HCT116 (cell line): ENCODE measurements at places on chromosomes 2 and 18.

GRCh38 chr2:132522901-132523300 is 106.3 kb downstream of the GPR39 start:
- no peak for DNase-seq

- DNase-seq: no peak
These were observed 3.7 kb upstream of the SPR start for GRCh38 chr2:72883356-72883962.

DNA sequence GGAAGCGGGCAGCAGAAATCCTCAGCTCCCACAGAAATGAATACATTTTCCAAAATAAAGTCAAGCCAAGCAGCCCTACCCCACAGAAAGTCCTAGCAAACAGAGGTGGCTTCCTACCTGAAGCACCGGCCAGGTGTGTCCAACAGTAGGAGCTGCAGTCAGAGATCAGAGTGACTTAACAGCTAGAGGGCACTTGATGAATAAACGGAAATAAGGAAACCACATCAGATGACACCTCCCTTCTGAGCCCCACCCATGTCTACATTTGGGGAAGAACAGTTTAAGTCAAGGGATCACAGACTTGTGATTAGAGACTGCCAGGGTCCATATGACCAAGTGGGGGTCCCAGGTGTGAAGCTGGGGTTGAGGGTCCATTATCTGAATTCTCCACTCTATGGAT is at the start of gene CXCR1:
Gene CXCR1, minus strand, starts transcription at position 172 of the 400 bp plus-strand sequence. CDS start 1,751 bp downstream, outside the sequence.
- DNase-seq: no peak

GRCh38 chr2:179995741-179996515 is 11.2 kb downstream of the CWC22 start:
- DNase-seq: no peak

GRCh38 chr18:29436459-29436858 is 1259.5 kb upstream of the CDH2 start:
- DNase-seq: no peak

- no peak for DNase-seq
These were observed 206.6 kb downstream of the NDUFA10 start for GRCh38 chr2:239818531-239819011.

GRCh38 chr2:203427061-203427460 is 98.9 kb downstream of the ABI2 start:
- DNase-seq: no peak

DNA sequence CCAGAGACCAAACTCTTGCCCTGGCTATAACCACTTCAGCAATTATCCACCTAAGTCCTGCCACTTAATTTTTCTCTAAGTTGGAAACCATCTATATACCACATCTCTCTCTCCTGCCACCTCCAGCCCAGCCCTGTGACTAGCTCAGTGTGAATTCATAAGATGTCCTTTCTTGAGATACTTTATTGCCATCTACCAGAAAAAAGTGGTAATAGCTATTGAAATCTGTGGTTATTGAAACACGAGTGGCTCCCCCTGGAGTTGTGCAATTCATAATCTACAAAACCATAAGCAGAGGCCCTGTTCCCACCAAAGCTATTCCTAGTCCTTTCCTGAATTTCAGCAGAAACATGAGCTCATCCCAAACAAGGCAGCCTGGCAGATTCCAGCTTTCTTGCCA is 324.0 kb downstream of the TXNL1 start:
- DNase-seq: no peak

DNA sequence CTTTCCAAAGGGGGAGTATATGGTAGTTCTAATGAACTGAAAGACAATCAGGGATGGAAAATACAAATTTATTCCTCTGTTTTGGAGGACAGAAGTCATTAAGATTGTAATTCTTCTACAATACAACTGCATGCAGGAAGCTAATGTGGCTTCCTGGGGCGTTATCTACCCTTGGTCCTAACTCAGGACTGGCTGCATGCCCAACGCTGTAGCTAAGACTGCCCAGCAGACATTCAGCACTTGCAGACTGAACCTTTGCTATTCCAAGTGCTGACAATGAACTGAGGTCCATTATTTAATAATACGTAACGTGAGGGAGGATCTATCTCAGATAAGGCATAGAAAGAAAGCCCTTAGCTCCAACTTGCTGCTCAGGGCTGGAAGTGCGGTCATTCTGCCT is 53.2 kb downstream of the ZAP70 start:
- DNase-seq: no peak

DNA sequence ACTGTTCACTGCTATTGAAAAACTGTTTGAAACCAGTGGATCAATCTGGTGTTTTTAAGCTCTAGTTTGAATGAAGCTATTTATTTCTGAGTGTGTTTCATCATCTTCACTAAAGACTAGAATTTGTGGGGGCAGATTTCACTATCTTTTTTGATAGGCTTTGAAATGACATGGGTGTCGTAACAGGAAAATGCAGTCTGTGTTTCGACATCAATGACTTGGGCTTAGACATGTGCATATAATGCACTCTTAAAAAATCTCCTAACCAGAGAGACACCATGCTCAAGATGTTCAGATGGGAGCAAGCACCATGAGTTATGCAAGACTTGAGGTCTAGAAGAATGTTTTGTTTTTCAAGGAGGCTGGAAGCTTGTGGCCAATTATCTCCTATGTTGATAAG is 221.6 kb downstream of the GPD2 start:
- DNase-seq: no peak

DNA sequence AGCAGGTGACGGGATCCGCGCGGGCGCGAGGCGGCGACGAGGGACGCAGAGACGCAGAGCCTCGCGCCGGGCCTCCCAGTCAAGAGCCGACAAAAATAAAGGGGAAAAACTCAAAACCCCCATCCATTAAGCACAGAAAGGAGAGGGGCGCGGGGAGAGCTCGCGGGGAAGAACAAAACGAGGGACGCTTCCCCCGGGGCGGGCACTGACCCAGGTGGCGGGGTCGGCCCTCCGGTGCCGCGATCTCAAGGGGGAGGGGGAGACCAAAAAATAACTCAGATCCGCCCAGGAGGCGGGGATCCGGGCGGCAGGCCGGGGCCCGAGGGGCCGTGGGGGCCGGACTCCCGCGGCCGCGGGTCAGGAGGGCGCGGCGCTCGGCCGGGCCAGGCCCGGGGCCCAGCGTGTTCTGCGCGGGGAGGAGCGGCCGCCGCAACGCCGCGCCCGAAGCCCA is 597 bp downstream of the RNF103 start:
- DNase-seq: no peak

- no peak for DNase-seq
These were observed 1048.4 kb upstream of the CDH2 start for GRCh38 chr18:29225351-29225750.

DNA sequence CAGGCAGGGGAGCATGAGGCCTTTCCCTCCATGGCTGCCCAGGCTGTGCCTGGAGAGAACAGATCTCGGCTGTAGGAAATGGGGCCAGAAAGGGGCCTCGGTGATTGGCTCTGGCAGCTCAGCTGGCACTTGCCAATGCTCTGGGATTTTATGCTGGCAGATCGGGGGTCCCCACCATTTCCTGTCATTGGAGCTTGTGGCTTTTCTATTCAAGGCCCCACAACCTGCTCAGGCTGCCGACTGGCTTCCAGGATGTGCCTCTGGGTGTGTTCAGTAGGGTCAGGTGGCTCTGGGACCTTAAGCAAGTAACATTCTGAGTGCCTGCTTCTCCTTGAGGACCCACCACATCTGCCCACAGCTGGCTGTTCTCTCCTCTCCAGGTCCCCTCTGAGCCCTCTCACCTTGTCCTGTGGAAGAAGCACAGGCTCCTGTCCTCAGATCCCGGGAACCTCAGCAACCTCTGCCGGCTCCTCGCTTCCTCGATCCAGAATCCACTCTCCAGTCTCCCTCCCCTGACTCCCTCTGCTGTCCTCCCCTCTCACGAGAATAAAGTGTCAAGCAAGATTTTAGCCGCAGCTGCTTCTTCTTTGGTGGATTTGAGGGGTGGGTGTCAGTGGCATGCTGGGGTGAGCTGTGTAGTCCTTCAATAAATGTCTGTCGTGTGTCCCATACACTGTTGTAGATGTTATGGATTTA is 4.2 kb downstream of the GNLY start:
- DNase-seq: no peak
